ENCODE measurements at places on chromosomes 1 and 21. TPM values are rescaled to one million over a fixed set of nuclear protein-coding genes. Genes with fewer than 3 reads are reported as not detected.

- no peak for DNase-seq
Measured at GRCh38 chr21:30326390-30326789, 6.3 kb upstream of the KRTAP26-1 start.

DNA sequence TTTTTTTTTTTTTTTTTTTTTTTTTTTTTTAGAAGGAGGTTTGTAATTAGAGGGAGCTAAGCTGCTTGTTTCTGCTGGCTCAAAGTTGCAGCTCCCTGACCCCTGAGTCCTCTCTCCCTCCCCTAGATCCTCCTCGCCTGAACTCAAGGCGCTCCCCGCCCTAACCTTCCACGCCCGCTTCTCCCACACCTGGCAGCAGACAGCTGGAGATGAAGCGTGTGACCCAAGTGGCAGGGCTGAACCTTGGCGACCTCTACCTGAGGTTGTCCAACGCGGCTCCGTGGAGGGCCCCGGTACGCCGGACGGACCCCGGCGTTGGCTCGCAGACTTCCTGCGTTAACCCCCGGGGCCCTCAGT, 795 bp downstream of the NGF start:
- DNase-seq, result peak; percentile 41

DNA sequence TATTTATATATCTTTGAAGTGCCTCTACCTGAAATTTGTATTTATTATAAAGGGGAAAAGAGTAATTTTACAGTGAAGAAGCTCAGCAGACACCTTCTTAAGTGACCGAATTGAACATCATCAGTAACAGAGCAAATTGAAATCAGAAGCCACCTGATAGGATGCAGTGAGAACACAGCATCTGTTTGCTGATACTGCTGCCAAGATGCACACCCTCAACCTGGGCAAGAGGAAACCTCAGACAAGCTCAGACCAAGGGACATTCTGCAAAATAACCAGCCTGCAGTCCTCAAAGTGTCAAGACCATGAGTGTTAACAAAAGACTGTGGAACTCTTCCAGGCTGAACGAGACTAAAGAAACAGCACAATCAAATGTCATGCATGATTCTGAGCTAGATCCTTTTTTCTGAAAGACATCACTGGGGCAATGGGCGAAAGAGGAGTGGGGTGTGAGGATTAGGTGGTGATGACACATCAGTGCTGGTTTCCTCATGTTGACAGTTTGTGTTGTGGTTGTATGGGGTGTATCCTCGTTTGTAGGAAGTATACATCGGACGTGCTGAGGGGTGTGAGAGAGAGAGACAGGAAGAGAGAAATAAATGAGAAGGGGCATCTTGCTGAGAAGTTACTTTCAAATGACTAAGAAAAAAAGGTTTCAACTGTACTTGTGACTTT, 103.7 kb downstream of the ABCA4 start:
- DNase-seq, result no peak

GRCh38 chr21:31339721-31340120, 4.3 kb downstream of the TIAM1 start:
- no peak for DNase-seq

USP24 gene
- 21.1 TPM for total RNA-seq

RGSL1 gene
- total RNA-seq, result not detected

DNA sequence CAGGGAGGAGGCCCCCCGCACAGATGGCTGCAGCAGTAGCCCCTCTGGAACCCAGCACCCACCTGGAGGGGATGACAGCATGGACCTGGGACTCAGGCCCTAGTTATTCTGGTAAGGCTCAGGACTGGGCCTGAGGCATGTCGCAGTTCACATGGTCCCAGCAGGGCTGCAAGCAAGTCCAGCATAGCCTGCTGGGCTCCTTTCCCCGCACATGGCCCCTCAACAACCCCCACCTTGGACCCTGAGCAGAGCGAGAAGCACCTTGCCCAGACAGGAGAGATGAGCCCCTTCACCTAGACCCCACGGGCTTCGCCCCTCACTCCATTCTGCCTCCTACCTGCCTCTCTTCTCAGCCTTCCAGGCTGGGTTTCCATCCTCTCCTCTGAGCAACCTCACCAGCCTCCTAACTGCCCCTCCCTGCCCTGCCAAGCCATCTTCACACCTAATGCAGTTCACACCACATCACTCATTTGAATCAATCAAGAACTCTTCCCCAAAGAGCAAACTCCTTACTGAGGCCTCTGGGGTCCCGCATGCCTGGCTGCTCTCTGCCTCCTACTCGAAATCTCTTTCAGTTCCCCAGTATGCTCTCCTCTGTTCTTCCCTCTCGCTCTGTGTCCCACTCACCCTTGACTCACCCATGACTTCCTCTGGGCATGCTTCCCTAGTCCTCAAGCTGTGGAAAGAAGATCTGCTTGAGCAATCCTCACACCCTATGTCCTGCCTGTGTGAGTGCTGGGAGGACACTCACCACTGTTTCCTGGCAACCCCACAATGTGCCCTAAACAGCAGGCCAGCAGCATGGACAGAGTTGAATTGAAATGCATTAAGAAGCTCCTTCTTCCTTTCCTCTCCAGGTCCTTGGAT, 9.4 kb upstream of the THEMIS2 start:
- peak; percentile 91 for DNase-seq

FAM151A gene
- not detected for total RNA-seq

- no peak for DNase-seq
Measured at GRCh38 chr1:156284757-156285156, 632 bp downstream of the TMEM79 start.

- no peak for DNase-seq
Measured at GRCh38 chr1:172727956-172728603, 69.2 kb downstream of the FASLG start.

SLC45A3 gene
- 1.7 TPM for total RNA-seq

ZNF683 gene
- total RNA-seq, result not detected

DNA sequence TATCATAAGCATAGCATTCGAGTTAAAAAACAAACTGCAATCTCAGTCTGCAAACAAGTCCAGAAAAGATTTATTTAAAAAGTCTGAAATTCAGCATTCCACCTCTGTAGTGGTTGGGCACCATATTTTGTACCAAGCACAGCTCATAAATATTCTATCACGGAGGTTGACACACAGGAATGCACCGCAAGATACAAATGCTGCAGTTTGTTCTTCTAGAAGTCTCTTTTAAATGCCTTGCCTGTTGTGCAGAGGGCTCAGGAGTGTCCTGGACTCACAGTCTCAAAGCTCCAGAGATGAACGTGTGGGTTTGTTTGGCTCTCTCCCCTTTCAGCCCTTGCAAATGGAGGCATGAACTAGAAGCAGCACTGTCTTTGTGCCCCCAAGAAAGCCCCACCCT, 212.4 kb upstream of the USP24 start:
- DNase-seq, result no peak

BSND gene
- not detected for total RNA-seq

RSBN1 gene
- total RNA-seq, result 23.7 TPM

CELA2B gene
- not detected for total RNA-seq

GRCh38 chr1:156964441-156964840, 44.0 kb downstream of the LRRC71 start:
- DNase-seq, result peak; percentile 3

DNA sequence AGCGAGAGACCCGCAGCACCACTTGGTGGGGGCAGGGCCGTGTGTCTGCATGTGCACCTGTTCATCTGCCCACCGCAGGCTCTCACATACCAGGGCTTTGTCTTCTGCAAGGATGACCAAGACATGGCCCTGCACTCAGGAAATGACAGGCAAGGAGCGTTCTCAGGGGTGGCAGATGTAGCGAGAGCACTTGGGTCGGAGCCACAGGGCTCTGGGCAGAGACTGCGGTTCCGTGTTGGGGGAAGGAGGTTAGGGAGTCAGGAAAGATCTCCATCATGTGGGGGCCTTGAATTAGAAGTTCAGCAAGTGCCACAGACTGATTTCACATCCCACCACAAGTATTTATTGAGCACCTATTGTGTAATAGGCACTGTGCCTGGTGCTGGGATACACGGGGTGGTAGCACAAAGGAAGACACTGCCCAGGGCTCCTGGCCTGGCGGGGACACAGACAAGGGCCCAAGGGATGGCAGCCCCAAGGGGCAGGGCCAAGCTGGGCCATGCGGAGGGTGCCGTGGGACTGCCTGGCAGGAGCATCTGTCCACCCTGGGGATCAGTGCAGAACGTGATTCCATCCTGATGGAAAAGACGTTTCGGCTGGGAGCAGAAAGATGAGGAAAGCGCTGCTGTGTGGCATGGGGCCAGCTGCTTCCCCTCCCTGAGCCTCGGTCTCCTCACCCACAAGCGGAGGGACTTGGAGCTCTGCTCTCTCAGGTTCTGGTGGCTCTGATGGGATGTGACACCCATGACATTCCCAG, 11.4 kb upstream of the SPSB1 start:
- peak; percentile 45 for DNase-seq

DNA sequence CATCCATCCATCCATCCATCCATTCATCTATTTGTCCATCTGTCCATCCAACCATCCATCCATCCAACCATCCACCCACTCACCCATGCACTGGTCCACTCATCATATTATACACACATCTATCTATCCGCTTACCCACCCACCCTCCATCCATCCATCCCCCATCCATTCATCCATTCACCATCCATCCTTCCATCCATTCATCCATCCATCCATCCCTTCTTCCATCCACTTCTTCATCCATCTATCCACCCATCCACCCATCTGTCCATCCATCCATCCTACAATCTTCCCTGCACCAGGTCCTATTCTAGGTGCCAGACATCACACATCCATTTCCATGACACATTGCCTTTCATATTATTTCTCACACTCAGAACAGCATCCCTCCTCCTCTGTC, 87.1 kb upstream of the ROR1 start:
- DNase-seq, result no peak

TNFRSF9 gene
- total RNA-seq, result under 0.01 TPM

DNA sequence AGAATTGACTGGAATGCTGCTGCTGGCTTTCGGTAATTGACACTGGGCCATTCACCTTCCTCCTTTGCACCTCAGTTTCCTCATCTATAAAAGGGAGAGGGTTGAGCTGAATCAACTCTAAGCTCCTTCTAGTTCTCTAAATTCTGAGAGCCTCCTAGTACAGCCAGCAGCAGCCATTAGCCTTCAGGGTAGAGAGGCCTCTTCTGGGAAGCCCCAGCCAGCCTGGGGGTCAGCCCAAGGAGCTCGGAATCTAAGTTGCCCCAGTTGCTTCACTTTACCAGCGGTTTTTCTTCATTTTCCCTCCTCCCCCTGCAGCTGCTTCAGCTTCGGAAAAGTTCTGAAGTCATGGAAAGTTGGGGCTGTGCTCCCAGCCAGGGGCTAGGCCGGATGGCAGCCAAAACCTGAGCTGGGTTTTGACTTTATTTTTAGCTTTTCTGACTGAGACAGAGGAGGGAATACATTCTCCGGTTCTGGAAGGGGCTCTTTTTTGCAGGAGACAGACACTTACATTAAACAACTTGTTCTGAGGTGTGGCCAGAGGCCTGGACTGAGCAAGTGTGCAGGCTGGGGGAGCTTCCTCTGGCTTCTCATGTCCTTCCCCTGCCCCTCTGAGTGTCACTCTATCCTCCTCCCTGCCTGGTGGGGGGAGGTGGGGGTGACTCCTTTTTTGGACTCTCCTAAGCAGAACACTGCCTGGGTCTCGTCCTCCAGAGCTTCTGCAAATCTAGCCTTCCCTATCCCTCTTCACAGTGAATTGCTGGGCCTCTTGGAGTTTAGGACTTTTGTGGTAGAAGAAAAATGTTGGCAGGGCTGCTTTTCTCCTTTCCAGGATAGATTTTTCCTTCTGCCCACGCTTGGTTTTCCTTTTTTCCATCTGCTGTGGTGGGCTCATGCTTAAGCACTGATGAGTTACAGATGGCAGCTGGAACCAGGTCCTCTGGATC, 14.4 kb downstream of the LMNA start:
- peak; percentile 95 for DNase-seq

DHRS3 gene
- 64.4 TPM for total RNA-seq

DNA sequence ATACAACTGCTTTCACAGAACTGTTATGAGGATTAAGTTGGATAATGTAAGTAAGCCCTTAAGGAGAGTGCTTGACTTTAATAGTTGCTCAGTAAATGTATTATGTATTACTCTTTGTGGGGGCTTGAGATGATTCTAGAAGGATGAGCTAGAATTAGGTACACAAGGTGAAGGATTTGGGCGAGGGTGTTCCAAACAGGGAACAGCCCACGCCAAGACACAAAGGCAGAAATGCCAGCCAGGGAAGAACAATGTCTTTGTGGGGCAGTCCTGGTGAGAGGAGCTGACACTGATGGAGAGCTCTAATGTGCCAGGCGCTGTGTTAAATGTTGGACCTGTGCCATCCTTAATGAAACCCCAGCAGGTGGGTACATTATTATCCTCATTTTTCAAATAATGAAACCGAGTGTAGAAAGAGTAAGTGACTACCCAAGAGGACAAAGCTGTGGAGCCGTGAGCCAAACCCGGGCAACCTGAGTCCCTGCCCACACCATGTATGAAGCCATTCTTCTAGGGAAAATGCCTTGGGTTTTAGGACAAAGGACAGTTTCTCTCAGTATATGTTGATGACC, 362.4 kb downstream of the HHAT start:
- DNase-seq, result no peak

Data from fibroblast of the aortic adventitia (primary cell).